ENCODE measurements at places on chromosomes 4 and X.

DNA sequence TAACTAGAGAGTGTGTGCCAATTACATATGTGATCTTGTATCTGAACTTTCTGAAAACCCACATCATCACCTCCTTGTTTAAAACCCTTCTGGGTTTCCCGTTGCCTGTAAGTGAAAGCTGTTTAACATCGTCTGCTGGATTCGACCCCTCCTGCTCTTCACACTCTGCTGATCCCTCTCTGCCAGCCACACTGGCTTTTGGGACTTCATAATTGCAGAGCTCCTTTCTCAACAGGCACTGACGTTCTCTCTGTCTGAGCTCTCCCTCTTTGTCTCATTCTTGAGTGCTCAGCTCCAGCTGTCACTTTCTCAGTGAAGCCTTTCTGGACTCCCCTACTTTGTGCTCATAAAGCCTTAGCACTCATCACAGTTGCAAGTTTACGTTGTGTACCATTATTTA is 153.9 kb downstream of the CEP135 start:
- no peak for DNase-seq

- DNase-seq, result no peak
These were observed 20.6 kb downstream of the SH3KBP1 start for GRCh38 chrX:19866626-19867410.

DNA sequence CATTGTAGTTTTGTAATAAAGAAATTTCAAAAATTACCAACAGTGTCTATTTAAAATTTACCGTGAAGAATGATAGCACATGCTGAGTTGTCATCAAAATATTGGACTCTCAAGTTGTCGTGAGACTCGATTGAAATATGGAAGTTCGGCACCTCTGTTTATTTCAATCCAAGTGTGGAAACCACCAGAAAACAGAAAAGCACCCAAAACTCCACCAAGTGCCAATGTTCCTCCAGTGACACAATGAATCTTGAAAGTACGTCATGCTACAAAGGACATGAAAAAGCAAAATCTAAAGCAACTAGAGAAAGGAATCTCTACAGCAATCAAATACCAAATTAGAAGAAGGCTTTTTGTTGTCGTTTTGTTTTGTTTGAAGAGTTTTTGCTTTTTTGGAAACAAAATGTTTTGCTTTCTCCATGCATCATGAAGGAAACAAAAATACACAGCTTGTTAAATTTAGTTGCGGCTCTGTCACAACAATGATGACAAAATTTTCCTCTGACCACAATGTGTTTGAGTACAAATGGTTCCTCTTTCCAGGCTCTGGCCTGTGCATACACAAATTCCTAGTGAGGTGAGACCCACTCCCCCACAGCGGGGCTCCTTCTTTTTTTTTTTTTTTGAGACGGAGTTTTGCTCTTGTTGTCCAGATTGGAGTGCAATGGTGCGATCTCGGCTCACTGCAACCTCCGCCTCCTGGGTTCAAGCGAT is 9.6 kb upstream of the IL13RA1 start:
- DNase-seq, result no peak

GRCh38 chr4:186097386-186097785 is 7.1 kb upstream of the FAM149A start:
- DNase-seq, result no peak

GRCh38 chrX:21993265-21993664 is 38.9 kb upstream of the PHEX start:
- no peak for DNase-seq

GRCh38 chr4:30836231-30836630 is 116.1 kb downstream of the PCDH7 start:
- DNase-seq, result no peak

DNA sequence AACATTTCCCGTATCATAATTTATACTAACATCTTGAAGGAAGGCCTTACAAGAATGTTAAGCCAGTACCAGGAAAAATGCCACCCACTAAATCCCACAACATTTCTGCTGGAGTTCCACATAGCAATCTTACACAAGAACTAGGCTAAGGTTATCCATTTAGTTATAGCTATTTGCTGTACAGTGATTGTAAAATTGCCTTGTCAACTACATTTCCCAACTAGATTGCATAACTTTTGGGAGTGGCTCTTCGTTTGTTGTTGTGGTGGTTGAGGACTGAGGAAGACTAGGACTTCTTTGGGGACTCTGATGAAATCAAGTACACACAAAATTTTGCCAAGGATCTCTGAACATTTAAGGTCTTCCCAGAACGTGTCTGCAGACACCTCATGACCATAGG is 8.0 kb downstream of the IBSP start:
- DNase-seq, result no peak

GRCh38 chr4:160877087-160877790 is 1286.6 kb downstream of the FSTL5 start:
- DNase-seq, result no peak

GRCh38 chrX:39830414-39830813 is 267.3 kb downstream of the BCOR start:
- DNase-seq, result no peak

GRCh38 chrX:101347859-101348451 is 587 bp downstream of the TIMM8A start:
- no peak for DNase-seq

GRCh38 chr4:116064331-116064730 is 950.9 kb upstream of the NDST4 start:
- no peak for DNase-seq

DNA sequence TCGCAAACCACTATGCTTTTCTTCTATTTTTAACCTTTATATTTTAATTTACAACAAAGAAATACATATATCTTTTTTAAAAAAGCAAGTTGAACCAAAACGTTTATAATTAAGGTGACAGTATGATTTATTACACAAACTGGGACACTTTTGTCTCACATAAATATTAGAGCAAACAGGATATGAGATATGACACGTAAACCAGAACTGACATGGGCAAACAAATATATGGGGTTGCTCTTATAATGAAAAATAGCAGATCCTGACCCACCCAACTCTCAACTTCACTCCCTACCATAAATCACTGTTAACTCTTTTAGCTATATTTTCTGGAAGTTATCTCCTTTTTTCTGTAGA is 177.0 kb upstream of the EDNRA start:
- DNase-seq, result no peak

GRCh38 chr4:109011241-109012026 is 248.6 kb upstream of the ETNPPL start:
- DNase-seq, result no peak

DNA sequence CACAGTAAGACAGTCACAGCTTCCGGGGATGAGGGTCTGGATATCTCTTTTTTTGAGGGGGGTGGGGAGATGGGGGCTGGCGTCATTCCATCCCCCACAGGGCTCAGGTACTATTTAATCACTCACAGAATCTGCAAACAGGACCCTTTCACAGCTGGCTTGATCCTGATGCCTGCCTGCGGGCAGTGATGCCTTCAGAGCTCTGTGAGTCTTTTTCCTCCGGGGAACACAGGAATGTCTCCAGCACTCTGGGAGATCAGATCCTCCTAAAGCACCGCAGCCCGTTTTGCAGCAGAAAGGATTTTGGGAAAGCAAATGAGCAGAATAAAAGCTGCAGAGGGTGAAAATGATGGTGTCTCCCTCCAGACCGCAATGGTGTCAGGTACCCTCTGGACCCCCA is 13.2 kb upstream of the SHOX start:
- no peak for DNase-seq

- DNase-seq, result peak; percentile 5
These were observed 49.5 kb downstream of the GK start for GRCh38 chrX:30702736-30703135.

GRCh38 chrX:64427787-64428186 is 32.5 kb upstream of the MTMR8 start:
- no peak for DNase-seq

- no peak for DNase-seq
These were observed 384.6 kb upstream of the IGFBP7 start for GRCh38 chr4:57494821-57495220.

- DNase-seq, result peak; percentile 96
These were observed at the start of gene OSTC for GRCh38 chr4:108650212-108651013. Gene OSTC (plus strand): TSS chr4:108650599. CDS start chr4:108650656, 57 bp downstream.

GRCh38 chr4:128461291-128462102 is 173.9 kb upstream of the PGRMC2 start:
- peak; percentile 63 for DNase-seq

DNA sequence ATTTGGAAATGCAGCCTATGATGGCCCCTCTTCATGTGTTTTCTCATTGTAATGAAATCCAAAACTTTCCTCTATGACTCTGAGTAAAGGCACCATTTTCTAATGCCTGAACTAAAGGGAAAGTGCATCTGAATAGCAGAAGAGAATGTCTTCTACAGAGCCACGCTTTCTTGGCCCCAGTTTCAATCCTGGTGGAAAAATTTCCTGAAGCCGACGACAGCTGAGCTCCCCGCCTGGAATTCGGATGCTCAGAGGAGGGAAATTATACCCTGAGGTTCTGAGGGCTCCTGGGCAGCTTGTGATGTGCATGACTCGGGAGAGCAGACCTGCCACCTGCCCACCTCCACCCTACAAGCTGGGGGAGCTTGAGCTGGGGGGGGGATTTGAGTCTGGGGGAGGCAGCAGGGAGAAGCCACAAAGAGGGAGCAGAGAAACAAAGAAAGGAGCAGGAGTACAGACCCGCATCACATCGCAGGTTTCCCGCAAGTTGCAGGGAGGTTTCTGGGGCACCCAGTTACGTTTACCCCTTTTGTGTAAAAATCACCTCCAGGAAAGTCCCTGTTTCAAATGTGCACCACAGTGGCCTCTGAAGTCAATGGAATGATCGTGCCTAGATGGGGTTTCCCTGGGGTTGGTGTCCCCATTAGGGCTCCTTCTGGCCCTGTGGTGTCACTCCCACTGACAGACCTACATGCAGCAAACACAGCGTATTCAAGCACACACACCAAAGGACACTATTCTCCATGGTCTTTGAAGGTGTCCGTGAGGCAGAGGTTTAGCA is 145.6 kb upstream of the RBPJ start:
- DNase-seq, result no peak

- DNase-seq, result no peak
These were observed 62.5 kb downstream of the NPY1R start for GRCh38 chr4:163269869-163270268.

GRCh38 chr4:9980898-9981297 is 40.4 kb downstream of the SLC2A9 start:
- no peak for DNase-seq

DNA sequence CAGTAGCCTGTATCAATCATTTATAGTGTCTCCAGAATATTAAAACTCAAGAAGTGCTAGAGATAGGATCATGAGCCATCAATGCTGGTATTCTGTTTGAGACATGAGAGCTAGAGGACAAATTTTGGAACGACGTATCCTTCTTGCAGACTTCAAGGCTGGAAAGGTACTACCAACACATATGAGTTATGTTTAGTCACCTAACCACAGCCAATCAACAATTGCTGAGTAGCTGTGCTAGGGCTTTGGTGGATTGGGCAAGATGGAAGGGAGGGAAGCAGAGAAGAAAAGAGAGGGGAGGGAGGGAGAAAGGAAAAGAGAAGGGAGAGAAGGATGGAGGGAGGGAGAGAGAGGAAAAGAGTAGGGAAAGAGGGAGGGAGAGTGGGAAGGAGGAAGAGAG is 21.6 kb upstream of the RAI2 start:
- no peak for DNase-seq

GRCh38 chr4:139715746-139716391 is 50.2 kb downstream of the MGST2 start:
- no peak for DNase-seq

DNA sequence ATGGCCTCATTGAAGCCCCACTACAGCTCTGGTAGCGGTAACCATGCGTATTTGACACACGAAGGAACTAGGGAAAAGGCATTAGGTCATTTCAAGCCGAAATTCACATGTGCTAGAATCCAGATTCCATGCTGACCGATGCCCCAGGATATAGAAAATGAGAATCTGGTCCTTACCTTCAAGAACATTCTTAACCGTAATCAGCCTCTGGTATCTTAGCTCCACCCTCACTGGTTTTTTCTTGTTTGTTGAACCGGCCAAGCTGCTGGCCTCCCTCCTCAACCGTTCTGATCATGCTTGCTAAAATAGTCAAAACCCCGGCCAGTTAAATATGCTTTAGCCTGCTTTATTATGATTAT is 876 bp downstream of the HPRT1 start:
- no peak for DNase-seq

- no peak for DNase-seq
These were observed 12.4 kb upstream of the POF1B start for GRCh38 chrX:85391878-85392238.

DNA sequence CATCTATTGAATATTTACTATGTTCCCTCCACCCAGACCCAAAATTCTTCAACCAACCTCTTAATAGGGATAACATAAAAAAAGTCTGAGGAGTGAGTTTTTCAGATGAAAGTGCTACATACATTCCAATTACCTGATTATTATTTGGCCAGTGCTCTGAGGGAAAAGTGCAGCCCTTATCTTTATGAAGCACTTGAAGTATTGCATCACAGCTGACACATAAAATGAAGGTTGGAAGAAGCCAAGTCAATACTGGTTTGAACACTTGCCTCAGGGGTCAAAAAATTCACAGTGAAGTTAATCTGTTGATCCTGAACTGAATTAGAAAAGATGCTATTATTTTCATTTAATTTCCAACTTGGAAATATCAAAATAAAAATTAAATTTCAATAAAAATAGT is 498.9 kb downstream of the INPP4B start:
- DNase-seq, result no peak

DNA sequence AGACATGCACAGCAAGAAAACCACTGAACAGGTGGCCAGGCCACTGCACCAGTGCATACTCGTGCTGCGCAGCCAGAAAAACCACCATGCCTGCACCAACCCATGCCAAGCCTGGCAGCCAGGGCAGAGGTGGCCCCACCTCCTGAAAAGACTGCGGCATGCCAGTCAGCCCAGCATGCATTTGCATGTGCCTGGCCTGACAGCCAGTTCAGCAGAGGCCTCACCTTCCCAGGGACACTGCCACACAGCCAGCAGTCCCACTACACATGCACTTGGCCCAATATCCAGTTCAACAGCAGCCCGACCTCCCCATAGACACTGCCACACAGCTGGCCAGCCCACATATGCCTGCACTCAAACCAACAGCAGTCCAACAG is 43.5 kb upstream of the DDX60 start:
- no peak for DNase-seq

DNA sequence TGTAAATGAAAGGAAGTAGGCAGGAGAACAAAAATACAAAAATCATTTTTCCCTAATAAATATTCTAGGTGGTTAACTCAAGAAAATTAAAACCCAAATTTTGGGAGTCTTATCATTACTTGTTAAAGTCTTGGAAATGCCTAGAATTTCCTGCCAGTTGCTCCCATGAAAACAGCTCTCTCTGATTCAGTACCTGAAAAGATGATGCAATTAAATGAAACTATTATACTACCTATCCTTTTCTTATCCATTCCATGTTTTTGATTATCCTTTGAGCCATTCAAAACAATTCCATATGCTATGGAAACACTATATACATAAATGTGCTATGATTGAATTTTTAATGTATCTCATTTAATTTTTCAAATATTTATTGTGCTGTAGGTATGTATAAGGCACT is 50.5 kb upstream of the AMELX start:
- DNase-seq, result no peak

- no peak for DNase-seq
These were observed 253.8 kb downstream of the QDPR start for GRCh38 chr4:17258106-17258505.

Data from fibroblast of skin of left quadriceps (primary cell).